ENCODE measurements at places on chromosomes 3 and 15.

DNA sequence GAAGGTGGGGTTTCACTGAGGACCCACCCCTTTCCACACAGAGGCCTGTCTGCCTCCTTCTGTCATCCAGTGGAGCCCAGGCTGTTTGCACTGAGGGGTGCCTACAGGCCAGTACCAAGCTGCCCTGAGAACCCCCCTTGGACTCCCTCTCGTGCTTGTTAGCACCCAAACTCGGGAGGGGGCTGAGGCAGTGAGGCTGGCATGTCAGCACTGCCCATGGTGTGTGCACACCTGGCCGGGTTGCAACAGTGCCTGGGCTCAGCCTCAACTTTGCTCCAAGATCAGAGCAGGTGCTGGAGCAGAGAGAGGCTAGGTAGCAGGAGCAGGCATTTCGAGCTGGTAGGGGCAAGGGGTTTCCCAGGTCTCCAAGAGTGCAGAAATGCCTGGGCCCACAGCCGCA, 90.0 kb downstream of the PIK3R4 start:
- DNase-seq = no peak

- DNase-seq = no peak
These were observed at the start of gene STT3B for GRCh38 chr3:31532587-31533168. Gene STT3B (plus strand): TSS chr3:31532925. CDS start chr3:31532999, 74 bp downstream.

DNA sequence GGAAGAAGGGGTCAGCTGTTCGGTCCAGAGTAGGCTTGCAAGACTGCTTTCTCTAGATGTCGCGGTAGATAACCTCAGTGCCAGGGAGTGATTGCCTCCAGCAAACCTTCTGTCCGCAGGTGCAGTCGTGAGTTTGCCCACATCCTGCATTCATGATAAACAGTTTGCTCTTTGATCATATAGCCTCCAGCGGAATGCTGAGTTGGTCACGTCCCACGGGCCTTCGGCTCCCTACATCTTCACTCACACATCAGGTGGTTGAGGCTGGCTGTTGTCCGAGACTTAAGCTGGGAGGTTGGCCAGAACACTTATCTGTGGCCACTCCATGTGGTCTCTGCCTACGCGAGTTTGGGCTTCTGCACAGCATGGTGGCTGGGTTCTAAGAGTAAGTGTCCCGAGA, 62.1 kb upstream of the NR2C2 start:
- DNase-seq = no peak

DNA sequence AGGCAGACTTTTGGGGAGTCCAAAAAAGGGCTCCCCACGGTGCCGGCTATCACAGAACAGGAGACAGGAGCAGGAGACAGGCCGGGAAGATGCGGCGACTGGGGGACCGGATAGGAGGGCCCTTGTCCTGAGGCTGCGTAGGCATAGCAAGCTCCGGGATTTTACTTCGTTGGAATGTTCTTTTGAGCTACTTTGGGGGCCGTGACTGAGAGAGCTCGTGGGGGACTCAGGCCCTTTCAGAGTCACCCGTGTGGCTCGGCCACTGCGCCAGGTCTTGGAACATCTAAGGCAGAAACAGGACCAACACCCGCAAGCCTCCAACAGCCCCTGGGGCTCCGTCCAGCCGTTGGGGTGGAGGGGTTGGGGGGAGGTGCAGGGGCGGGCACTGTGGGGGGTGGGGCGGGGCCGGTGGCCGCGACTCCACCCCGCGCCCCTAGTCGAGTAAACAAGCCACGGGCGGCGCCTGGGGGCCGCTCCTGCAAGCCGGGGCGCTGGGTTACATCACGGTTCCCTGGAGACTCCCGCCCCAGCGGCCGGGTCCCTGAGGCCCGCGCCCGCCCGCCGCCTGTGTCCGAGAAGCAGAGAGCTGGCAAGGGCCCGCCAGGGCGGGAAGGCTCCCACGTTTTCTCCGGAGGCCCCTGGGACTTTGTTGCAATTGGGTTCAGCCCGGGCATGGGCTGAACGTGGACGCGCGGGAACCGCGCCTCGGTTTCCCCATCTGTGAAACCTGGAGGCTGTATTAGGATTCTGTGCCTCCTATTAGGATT, 23.3 kb upstream of the C15orf39 start:
- DNase-seq = no peak

DNA sequence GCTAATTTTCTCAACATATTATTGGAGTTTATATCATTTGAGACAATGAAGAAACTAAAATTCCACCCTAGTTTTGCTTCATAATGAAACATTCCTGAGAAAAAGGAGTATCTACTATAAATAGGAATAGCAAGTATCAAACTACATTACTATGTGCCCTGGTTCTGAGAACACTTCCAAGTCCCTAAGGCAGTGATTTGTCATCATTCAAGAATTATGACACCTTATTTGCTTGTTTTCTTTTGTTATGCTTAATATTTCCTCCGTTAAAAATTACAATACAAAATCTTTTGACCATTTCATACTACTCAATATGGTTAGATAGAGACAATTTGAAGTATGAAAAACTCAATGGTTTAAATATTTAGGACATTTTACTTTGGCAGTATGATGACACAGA, 707.8 kb upstream of the GOLIM4 start:
- DNase-seq = no peak

DNA sequence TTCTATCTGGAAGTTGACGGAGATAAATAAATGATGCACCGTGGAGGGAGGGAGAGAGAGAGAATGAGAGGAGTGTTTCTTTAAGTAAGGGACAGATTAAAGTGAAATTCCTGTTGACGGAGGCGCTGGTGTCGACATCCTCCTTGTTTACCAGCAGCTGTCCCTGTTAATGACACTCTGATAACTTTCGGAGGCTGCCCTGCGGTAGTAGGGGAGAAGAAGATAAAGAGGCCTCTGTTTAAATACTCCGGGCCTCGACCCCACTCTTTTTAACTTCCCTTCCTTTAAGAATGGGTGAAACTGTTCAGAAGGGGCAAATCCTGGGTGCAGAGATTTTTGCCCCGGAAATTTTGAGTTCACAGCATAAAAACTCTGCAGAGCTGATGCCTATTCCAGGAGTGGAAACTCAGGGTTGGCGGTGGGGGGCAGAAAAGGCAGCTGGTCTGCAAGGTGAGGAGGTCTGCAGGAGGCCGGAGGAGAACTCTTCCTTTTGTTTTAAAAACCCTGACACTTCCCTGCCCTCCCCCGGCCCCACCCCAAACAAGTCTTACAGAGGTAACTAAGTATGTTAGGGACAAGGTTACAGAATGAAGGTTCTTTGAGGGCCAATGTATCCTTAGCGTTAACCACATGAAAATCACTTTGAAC, 276.6 kb upstream of the NR2F2 start:
- no peak for DNase-seq

- no peak for DNase-seq
These were observed 473.9 kb upstream of the UBE2E2 start for GRCh38 chr3:22729212-22729611.

- no peak for DNase-seq
These were observed 72.0 kb upstream of the CD96 start for GRCh38 chr3:111470032-111470431.

DNA sequence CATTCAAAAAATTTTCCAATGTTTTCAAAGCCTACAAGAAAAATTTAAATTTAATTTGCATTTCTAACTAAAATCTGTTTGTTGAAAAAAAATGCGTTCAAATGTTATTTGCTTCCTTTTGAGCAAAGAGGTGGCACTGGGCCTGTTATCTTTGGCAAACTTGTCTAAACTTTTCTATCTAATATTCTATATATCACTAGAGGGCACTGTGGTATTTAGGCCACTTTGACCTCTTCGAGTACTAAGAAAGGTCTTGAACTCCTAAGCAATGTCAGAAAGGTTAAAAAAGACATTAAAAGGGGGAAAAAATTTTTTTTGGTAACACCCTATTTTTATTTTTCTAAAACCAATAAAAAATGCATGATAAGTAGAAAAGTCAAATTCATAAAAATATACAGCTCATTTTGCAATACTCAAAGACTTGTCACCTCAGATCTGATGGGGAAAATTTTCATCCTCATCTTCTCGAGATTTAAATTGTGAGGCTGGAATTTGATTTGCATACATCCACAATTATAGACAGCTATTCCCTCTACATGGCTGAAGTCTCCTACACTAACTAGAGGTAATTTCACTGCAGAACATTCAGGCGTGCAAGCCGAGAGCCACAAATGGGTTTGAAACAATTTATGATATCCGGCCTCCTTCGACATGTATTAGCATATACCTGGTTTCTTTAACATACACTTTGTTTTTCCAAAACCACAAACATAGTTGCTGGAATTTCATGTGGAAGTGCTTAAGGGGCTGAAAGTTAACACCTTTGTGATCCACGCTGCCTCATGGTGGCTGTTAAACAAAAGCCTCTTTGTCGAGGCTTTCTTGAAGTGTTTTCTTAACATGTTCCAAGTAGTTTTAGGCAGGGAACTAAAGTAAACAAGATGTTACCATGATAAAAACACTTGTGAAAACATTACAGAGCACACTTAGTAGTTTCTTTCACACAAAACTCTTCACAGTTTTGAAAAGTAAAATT, 576.4 kb downstream of the FOXP1 start:
- no peak for DNase-seq
